ENCODE measurements at places on chromosomes 2 and 18.

DNA sequence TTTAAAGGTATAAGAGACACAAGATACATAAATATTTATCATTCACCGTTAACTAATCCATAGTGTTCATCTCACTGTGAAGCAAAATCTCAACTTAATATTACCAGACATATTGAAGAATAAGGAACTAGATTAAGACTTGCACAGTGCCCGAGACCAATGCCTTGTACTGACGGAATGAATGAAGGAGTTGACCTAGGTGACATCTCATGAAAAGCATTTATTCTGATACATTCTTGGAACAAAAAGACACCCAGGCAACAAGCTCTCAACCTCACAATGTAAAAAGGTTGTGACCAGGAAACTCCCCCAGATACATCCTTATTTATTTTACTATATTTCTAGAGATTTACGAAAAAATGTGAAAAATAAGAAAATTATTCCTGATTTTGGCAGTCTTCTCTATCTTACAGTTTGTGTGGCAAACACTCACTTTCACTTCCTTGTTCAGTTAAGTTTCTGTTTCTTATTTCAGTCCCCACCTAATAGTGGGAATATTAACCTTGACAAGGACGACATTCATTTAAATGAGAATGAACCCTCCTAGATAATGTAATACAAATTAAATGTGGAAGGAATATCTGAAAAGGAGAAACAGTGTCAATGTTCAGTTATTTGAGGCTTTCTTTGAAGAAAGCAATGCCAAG, 28.4 kb downstream of the M1AP start:
- DNase-seq, result no peak

GRCh38 chr18:59881728-59882656, 17.8 kb upstream of the PMAIP1 start:
- DNase-seq, result no peak

DNA sequence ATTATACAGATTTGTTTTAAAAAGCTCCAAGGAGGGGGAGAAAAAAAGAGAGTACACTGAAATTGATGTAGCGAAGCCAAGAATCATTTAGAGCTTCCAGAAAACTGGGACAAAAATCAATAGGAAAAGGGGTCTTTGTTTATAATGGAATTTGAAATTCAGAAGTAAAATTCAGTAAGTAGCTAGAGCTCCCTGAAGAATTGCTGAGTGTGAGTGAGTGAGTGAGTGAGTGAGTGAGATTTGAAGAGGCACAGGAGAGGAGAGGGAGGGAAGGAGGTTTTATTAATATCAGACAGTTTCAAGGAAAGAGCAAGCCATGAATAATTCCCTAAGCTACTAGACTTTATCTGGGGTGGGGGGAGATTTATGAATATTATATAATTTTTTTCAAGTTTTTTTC, 60.7 kb upstream of the ARHGAP28 start:
- no peak for DNase-seq

- DNase-seq, result no peak
Observed at GRCh38 chr2:141630407-141630930, 500.3 kb downstream of the LRP1B start.
